ENCODE measurements at places on chromosomes 16 and 17. TPM values are rescaled to one million over a fixed set of nuclear protein-coding genes. Genes with fewer than 3 reads are reported as not detected.

RUNDC3A gene
- total RNA-seq = 5.7 TPM

EIF3CL gene
- total RNA-seq = 136 TPM

CACNG1 gene
- not detected for total RNA-seq

ATF7IP2 gene
- total RNA-seq = 22.8 TPM

C17orf67 gene
- 1.5 TPM for total RNA-seq

ABCA5 gene
- 0.48 TPM for total RNA-seq

CACNA1H gene
- 27.3 TPM for total RNA-seq

MT1F gene
- 13.4 TPM for total RNA-seq

MRM1 gene
- 19.3 TPM for total RNA-seq

FOXL1 gene
- 0.15 TPM for total RNA-seq

WSCD1 gene
- total RNA-seq = 52.2 TPM

SEPTIN1 gene
- total RNA-seq = 0.18 TPM
